ENCODE measurements at places on chromosomes 2 and 18.

DNA sequence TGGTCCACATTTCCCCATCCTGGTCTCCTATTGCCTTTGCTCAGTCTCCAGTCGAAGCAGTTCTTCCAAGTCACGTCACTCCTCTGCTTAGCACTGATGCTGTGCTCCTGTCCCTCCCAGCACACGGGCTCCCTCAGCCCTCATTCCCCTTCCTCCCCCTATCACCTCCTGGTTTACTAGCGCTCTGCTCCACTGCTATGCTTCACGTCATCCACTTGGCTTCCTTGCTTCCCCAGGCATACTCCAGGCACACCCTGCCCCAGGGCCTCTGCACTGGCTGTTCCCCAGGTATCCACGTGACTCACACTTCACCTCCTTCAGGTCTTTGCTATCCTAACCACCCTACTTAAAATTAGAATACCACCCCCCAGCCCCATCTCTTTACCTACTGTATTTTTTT, 269.3 kb downstream of the GLI2 start:
- no peak for DNase-seq

- DNase-seq: no peak
Observed at GRCh38 chr2:84878896-84879583, 1.8 kb downstream of the TRABD2A start.

- DNase-seq: no peak
Observed at GRCh38 chr2:114642166-114642770, 199.8 kb downstream of the DPP10 start.

- DNase-seq: no peak
Observed at GRCh38 chr2:196473617-196474016, 165.9 kb upstream of the CCDC150 start.

DNA sequence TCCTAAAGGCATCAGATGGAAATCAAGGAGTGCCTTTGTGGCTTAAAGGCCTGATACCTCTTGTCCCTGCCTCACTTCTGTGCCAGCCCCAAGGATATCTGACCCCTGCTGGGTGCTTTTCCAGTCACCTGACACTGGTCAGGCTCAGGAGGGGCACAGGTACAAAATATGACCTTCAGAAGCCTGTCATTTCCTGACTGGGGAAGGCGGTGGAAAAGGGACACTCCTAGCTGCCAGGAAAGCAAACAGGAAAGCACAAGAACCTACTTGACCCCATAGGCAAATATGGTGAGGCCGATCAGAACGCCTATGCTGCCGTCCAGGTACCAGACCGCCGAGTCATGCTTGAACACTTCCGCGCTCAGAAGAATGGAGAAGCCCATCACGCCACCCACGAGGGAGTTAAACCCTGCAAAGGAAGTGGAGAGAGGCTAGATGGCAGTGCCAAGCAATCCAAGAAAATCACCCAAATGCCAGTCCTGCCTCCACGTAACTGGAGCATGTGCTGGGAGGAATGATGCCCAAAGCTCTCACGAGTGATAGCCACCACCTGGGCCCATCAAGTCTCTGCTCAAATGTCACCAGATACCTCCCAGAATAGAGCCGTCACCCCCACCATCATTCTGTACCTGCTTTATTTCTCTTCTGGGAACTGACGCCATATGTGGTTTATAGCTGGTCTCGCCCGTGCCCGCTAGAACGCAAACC, 204.0 kb downstream of the MGAT5 start:
- no peak for DNase-seq

DNA sequence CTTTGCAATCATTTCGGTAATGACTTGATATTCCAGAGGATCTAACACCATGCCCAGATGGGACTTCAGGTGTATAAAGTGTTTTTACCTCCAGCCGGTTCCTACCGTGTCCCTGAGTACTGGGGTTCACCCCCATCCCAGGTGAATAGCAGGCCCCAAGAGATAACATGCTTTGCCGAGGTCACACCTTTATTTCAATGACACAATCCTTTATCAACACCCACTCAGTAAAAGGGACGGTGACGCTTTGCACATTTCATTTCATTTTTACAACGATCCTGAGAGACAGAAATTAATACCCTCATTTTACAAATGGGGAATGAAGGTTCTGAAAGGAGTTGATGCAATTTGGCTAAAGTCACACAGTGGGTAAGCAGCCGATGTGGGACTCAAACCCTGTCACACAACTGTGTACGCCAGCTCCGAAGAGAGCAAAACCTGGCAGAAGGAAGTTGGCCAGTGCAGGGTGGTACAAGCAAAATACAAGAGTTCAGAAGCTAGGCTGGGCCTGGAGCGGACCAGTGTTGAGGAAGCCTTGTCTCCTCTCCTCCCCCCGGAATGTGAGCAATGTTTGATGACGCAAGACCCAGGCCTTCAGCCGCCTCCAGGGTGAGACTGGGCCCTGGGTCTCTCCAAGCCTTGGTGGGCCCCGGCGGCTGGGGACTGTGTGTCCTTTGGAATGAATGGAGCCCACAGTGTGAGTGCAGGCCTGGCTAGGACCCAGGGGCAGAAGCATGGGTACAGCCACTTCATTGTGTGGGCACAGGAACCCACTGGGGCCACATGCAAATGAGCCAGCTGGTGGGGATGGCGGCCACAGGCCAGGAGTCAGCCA, 139.6 kb upstream of the MYCN start:
- no peak for DNase-seq
